Stimulated activated CD8-positive, alpha-beta memory T cell treated with anti-CD3 and anti-CD28 coated beads, Interleukin-2, amount 100 ng/mL, for 1 hour (primary cell): ENCODE measurements at places on chromosomes 11 and 22.

DNA sequence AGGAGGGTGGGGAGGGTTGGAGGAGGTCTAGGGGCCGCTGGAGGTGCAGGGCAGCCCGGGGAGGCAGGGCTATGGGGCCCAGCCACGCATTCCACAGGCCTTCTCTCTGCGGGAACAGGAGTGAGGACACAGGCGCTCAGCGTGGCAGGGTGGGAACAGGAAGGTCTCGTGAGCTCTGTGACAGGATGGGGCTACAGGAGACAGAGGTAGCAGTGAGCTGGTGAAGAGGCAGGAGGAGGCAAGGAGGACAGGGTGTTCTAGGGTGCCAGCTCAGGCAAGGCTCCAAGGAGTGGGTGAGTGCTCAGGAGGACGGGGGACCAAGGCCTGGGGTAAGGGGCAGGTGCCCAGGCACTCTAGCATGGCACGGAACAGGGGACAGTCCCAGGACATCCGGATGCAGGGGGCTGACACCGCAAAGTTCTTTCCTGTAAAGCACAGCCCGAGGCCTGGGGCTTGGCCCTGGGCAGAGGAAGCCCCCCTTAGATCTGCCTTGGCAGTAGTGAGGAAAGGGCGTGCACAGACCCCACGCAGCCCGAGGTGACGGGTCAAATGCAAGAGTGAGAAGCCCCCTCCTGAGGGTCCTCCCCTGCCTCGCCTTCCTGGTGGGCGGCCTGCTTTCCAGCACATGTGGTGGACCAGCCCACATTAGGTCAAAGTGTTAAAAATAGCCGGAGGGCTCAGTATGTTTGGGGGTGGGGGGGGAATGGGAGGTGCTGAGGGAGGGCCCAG lies 4.7 kb upstream of the NEAT1 start:
- no peak for DNase-seq

DNA sequence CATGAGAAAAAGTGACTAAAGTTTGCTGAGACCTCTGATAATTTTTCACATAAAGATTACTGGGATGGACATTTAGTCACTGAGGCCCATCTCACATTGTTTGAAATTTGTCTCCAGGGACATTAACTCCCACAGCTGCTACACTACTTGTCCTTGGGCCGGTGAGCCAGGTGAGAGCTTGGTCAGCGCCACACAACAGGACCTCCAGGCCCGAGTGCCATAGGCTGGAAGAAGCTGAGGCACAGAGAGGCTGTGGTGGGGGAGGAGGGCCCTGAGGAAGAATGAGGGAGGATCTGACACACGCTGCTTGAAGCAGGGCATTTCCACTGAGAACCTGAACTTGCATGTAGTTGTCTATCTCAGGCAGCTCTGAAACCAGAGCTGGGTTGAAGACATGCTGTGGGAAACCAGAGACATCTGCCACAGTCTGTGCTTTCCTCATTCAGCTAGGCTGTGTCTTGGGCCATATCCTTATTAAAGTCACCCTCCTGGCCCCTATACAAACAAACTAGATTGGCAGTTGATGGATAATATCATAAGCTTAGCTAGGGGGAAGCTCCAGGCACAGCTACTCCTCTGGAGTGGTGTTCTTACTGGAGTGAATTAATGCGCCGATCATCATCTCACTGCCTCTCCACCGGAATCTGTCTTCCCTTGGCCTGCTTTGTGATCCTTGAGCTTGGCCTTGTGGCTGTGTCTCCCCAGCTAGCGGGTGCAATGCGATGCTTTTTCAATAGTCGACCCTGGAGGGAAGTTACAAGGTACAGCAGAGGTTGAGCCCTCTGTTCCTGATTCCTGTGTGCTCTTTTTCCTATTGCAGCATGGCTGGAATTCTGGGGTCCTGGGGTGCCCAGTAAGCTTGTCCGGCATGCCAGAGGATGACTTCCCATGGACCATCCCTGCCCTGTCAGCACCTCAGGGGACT lies 225.3 kb upstream of the B3GAT1 start:
- DNase-seq: no peak

GRCh38 chr11:46105134-46105628 lies 16.1 kb downstream of the PHF21A start:
- no peak for DNase-seq

- DNase-seq: no peak
Measured at GRCh38 chr11:59756845-59757244, 1.7 kb downstream of the STX3 start.

- no peak for DNase-seq
Measured at GRCh38 chr22:20000246-20001081, 16.2 kb downstream of the ARVCF start.

GRCh38 chr22:40504285-40505249 lies 132.0 kb downstream of the MRTFA start:
- DNase-seq: no peak

- no peak for DNase-seq
Measured at GRCh38 chr11:90947930-90948329, 725.1 kb upstream of the CHORDC1 start.

- no peak for DNase-seq
Measured at GRCh38 chr11:117584056-117584830, 212.8 kb downstream of the DSCAML1 start.

DNA sequence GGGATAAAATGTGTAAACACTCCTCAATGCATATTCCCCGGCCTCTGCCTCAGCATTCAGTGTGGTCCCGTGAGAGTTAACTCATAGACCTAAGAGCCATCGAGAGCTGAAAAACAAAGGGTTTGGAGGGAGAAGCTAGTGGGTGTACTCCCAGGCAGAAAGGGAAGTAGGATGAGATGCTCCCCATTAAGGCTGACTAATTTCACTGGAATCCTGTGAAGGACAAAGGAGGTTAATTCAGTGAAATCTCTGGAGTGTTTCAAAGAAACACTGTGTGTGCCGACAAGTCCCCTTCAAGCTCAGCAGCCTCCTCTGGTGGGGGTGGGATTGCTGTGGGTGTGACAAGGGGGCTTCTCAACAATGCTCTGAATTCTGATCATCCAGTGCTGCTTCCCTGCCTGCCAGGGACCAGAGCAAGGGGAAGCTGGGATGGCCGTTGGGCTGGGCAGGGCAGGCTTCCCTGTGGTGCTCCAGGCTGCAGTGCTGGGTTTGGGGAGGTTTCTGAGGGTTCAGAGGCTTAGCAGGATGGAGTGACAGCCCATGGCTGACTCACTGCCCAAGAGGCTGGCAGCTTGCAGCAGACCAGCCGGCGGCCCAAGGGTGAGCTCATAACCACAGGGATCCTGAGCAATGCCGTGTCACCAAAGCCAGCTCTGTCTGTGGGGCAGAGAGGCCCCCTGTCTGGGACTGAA lies 61.4 kb upstream of the BMAL1 start:
- DNase-seq: no peak

DNA sequence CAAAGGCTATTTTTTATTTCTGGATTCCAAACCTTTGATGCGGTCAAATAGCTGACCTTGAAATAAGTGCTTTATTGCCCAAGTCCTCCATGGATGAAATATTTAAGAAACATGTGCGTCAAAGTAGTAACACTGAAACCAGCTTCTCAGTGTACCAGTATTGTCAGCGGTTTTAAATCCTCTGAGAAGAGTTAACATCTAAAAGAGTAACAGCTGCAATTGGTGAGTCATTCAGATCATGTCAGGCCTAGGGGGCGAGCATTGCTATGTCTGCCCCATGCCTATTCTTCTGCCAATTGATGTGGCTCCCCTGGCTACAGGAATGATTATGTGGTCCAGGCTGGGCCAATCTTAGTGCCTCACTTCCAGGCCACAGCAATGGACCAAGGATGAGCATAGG lies 263.3 kb upstream of the SORL1-AS1 start:
- no peak for DNase-seq

DNA sequence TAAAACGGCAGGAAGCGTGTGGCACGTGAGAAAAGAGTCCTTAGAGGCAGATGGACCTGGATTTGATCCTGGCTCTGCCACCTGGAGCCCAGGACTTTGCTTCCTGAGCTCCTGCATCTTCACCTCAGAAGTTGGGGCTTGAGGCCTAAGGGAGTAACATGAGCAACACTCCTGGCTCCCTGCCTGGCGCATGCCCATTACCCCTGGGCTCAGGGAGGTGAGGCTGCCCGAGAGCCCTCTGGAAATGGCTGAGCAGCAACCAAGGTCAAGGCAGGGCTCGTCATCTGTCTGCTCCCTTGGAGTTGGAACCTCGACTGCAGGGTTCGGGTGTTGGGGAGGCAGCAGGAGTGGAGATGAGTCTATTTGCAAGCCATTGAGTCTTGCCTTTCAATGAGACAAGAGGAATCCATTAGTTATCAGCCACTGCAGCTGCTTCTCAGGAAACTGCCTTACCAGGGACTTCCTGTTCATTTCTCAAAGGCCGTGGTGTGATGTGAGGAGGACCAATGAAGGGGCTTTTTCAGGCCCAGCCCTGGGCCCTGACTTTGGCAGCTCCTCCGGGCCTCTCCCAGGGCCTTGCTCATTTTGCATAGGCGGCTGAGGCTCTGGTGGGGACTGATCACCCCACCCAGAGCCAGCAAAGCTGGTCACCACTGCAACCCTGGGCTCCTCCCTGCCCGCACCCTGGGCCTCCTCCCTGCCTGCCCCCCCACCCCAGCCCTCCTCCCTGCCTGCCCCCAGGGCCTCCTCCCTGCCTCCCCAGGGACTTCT lies 6.4 kb downstream of the FADS2 start:
- no peak for DNase-seq

- no peak for DNase-seq
Measured at GRCh38 chr11:72338266-72338665, 94.3 kb upstream of the PHOX2A start.

DNA sequence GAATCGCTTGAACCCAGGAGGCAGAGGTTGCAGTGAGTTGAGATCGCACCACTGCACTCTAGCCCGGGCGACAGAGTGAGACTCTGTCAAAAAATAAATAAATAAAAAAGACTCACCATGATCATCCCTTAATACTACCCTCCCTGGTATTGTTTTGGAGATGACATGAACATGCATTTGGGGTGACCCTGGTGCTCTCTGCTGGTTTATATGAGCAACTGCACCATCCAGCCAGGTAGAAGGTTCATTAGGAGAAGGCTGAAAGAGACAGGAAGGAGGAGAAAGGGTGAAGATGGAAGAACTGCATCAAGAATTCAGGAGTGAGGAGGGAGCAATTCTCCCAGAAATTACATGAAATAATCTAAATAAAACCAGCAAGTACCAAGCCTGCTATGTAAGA lies 37.8 kb downstream of the SLC5A1 start:
- no peak for DNase-seq

DNA sequence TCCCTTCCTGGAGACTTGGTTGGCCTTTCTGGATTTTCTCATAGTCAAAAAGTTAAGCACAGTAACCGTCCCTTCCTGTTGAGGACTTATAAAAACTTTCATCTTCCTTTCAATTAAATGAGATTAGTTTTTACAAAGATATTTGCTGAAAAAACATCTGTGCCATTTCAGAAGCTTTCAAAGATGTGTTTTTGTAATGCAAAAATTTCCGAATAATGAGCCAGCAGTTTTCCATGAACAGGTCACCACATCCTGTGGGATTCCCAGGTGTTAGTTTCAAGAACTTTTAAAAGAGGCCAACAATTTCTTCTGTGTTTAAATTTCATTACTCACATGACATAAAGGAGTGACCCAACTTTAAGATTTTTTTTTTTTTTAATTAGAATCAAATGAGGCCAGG lies 18.0 kb downstream of the NUP50 start:
- DNase-seq: no peak

DNA sequence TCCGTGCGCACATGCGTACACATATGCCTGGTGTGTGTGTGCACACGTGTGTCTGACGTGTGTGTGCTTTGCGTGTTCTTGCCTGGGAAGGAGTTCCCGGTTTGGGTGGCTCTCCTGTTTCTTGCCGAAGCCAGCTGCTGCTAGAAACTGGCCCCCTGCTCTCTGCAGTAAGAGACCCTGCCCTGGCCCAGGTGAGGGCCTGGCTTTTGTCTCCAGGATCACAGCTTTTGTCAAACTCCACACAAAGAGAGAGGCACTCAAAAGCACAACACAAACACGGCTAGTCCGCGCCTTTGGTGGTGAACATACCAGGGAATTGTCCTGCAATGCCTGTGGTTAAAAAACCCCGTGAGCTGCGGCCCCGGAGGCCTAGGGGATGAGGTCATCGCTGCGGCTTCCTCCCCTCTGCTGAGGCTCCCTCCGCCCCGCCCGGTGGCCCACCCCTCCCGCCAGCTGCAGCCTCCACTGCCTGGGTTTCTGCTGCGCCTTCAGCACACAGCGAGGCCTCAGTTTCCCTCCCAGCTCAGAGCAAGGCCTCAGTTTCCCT lies 88.9 kb downstream of the KCNQ1 start:
- no peak for DNase-seq

- no peak for DNase-seq
Measured at GRCh38 chr11:30665067-30665466, 78.9 kb upstream of the MPPED2 start.

DNA sequence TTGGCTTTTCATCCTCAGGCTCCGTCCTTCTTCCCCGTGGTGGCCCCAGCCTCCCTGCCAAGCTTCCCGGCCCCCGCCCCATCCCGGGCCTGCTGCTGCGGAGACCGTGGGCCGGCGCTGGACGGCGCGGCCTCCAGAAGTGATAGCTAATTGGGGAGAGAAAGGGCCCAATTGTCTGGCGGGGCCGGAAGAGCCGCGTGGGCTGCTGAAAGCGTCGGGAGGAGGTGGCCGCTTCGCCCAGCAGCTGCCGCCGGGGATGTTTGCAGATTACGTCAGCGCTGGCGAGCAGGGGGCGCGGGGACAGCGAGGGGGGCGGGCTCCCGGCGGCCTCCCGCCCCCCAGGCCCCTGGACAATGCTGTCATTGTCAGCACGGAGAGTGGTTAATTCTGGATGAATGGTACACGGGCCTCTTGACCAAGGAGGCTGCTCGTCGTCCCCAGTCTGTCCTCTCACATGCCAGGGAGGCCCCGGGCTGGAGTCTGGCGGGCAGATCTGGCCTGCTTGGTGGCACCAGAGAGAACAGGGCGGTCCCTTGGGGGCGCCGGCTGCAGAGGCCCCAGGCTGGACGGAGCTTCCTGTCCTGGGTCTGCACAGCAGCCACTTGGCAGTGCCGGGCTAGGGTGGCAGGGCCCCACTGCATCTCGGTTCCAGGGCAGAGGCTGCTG lies 1.6 kb downstream of the SMIM38 start:
- DNase-seq: no peak
